ENCODE measurements at places on chromosomes 7 and 10. TPM values are rescaled to one million over a fixed set of nuclear protein-coding genes. Genes with fewer than 3 reads are reported as not detected.
A peak's percentile ranks its signal among the peaks of the same experiment; 100 is the strongest.

GRCh38 chr7:17015598-17016031, 133.8 kb upstream of the AGR3 start:
- H3K27ac ChIP-seq: peak overlapping the region; percentile 20
- no peaks in the 10 kb centered on the region for H3K4me1 ChIP-seq
- DNase-seq: no peak
- no peaks in the 10 kb centered on the region for H3K27me3 ChIP-seq

DNA sequence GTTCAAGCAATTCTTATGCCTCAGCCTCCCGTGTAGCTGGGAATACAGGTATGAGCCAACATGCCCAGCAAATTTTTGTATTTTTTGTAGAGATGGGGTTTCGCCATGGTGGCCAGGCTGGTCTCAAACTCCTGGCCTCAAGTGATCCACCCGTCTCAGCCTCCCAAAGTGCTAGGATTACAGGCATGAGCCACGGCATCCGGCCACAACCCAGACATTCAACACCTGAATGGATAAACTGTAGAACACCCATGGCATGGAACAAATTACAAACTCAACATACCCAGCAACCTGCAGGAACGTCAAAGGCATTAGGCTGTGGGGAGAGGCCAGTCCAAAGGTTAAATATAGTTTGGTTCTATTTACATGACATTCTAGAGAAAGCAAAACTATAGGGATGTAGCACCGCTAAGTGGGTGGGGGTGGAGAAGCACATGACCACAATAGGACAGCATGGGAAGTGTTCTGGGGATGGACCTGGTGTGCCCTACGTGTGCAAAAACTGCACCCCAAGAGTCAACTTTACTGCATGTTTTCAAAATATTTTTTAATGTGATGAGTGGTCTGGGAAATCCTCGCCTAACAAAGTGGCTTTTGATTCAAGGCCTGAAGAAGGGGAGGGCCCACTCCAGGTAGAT, 6.5 kb upstream of the PGAM2 start:
- no peak overlapping the region for H3K4me3 ChIP-seq
- H3K4me1 ChIP-seq: peaks cover 51% of the 10 kb centered on the region
- peaks cover 11% of the 10 kb centered on the region for H3K36me3 ChIP-seq
- no peak for DNase-seq

- peak within 1 kb of the TSS; percentile 56 for H3K27ac ChIP-seq
- H3K4me3 ChIP-seq: no peak within 1 kb of the TSS
- H3K36me3 ChIP-seq: no peaks in the 10 kb centered on the region
- H3K27me3 ChIP-seq: no peaks in the 10 kb centered on the region
Measured at GRCh38 chr10:29634764-29635625, at the start of gene SVIL. Gene SVIL (minus strand): TSS chr10:29634971. CDS start chr10:29555058, 79,913 bp downstream.

DNA sequence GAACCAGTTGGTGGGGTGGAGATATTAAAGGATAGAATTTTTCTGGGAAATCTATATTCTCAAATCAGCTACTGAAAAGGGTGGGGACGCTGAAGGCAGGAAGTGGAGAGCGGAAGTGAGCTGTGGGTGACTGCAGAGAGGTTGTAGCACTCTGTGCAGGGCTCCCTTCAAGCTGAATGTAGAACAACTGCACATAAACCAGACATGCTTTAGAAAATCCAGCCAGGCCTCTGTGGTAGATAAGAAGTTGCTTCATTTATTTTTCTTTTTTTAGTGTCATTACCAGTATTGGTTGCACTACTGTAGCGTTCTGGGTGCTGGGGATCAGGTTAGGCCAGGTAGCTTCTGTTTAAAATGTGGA, 127.8 kb downstream of the CELF2 start:
- H3K27me3 ChIP-seq: no peaks in the 10 kb centered on the region
- H3K4me3 ChIP-seq: no peak overlapping the region
- H3K36me3 ChIP-seq: no peaks in the 10 kb centered on the region
- peaks cover 30% of the 10 kb centered on the region for H3K4me1 ChIP-seq

GRCh38 chr7:152081088-152081487, 55.6 kb downstream of the GALNT11 start:
- H3K36me3 ChIP-seq: no peaks in the 10 kb centered on the region
- DNase-seq: no peak
- H3K27me3 ChIP-seq: no peaks in the 10 kb centered on the region
- H3K4me1 ChIP-seq: no peaks in the 10 kb centered on the region
- no peak overlapping the region for H3K27ac ChIP-seq

DNA sequence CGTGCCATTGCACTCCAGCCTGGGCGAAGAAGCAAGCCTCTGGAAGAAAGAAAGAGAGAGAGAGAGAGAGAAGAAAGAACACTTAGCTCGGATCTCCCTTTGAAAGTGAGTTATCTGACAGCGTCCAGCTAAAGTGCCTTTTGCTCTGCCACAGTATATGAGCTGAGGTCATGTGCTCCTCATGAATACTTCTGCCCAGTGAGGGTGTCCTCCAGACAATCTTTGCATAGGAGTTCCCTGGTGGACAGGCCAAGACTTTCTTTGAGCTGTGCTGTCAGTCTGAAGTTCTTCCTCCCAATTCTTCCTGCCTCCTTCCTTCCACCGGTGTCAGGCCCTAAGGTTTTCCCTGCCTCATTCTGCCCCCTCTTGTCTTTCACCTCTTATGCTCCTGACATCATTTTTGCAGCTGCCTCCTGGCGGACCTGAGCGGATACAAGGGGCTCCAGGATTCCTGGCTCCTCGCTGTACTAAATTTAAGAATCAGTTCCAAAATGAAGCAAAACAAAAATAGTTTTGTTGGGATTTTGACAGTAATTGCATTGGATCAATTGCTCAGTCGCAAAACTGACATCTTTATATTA, 31.9 kb downstream of the XRCC2 start:
- H3K4me3 ChIP-seq: no peak overlapping the region
- no peak overlapping the region for H3K27ac ChIP-seq
- no peaks in the 10 kb centered on the region for H3K36me3 ChIP-seq
- no peaks in the 10 kb centered on the region for H3K4me1 ChIP-seq
- DNase-seq: no peak

- no peak for DNase-seq
- H3K27ac ChIP-seq: no peak overlapping the region
- no peaks in the 10 kb centered on the region for H3K36me3 ChIP-seq
- H3K4me3 ChIP-seq: no peak overlapping the region
- H3K27me3 ChIP-seq: no peaks in the 10 kb centered on the region
- no peaks in the 10 kb centered on the region for H3K4me1 ChIP-seq
Measured at GRCh38 chr10:122531939-122532338, 28.6 kb upstream of the DMBT1 start.

GRCh38 chr7:116546054-116546453, 21.2 kb downstream of the CAV1 start:
- H3K4me3 ChIP-seq: no peak overlapping the region
- no peak overlapping the region for H3K27ac ChIP-seq
- no peaks in the 10 kb centered on the region for H3K27me3 ChIP-seq

- H3K27me3 ChIP-seq: no peaks in the 10 kb centered on the region
- H3K4me3 ChIP-seq: no peak overlapping the region
- no peaks in the 10 kb centered on the region for H3K36me3 ChIP-seq
- peaks cover 55% of the 10 kb centered on the region for H3K4me1 ChIP-seq
Measured at GRCh38 chr7:1062296-1063294, 18.2 kb downstream of the GPR146 start.

DNA sequence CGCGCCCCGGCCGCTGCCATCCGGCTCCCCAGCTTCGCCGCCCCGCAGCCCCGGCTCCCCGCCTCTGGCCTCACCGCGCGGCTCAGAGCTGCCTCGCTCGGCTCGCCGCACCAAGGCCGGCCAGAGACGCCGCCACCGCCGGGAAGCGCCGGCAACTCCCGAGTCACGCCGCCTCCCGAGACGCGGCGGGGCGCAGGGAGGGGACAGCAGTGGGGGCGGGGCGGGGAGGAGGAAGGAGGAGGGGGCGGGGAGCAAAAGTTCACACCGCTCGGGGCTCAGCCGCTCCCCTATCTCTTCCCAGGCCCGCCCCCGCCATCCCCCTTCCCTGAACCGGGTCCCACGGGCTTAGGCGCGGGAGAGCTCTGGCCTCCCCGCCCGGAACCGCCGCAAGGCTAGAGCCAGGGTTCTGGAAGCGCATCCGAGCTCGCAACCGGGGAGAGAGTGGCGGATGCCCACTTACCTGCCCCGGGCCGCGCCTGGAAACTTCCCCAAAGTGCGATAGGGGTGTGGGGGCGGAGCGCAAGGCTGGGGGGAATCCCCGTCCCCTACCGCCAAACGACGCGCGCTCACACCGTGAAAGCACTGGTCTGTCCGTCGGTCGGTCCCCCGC, 1.0 kb downstream of the CHST15 start:
- peak overlapping the region; percentile 82 for H3K4me3 ChIP-seq
- H3K27me3 ChIP-seq: peaks cover 43% of the 10 kb centered on the region
- DNase-seq: peak; percentile 96
- H3K27ac ChIP-seq: peak overlapping the region; percentile 82
- H3K36me3 ChIP-seq: peaks cover 8% of the 10 kb centered on the region

GRCh38 chr7:11175887-11176286, 202.2 kb downstream of the PHF14 start:
- H3K4me1 ChIP-seq: no peaks in the 10 kb centered on the region
- no peak overlapping the region for H3K27ac ChIP-seq
- H3K4me3 ChIP-seq: no peak overlapping the region
- H3K36me3 ChIP-seq: no peaks in the 10 kb centered on the region
- DNase-seq: no peak
- no peaks in the 10 kb centered on the region for H3K27me3 ChIP-seq

DNA sequence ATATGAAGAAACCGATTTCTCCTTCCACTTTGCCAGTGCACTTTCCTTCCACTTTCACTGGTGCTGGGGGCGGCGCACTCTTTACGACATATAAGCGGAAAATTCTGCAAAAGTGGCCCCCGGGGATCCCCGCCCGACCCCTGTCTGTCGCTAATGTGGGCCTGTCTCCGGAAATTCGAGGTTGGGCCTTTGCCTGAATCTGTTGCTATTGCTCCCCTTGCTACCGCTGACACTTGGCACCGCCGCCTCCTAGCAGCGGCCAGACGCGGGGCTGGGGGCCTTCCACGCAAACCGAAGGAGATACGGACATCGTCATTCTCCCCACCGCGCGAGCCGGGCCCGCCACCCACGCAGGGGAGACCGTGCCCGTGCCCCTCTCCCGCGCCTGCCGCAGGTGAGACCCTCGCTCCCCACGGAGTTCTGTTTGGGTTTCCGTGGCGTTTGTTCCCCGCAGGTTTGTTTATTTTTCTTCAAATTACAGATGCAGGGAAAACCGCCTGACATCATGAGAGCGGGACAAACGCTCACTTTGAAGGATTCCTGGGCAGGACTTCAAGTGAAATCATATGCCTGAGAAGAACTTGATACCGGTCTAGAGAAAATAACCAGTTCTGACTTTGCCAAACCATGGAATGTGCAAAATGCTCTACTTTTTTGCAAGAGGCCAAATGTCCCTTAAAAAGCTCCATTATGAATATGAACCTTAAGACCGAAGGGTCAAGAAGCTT, 5.0 kb downstream of the TWIST1 start:
- no peaks in the 10 kb centered on the region for H3K36me3 ChIP-seq
- no peak overlapping the region for H3K4me3 ChIP-seq
- H3K27me3 ChIP-seq: peaks cover 46% of the 10 kb centered on the region
- peaks cover 13% of the 10 kb centered on the region for H3K4me1 ChIP-seq
- H3K27ac ChIP-seq: no peak overlapping the region

- H3K36me3 ChIP-seq: no peaks in the 10 kb centered on the region
- no peak for DNase-seq
- peaks cover 6% of the 10 kb centered on the region for H3K27me3 ChIP-seq
- H3K27ac ChIP-seq: no peak overlapping the region
- no peak overlapping the region for H3K4me3 ChIP-seq
Measured at GRCh38 chr10:2681891-2682290, 385.5 kb upstream of the PFKP start.

GRCh38 chr10:30070001-30070685, 10.8 kb upstream of the JCAD start:
- H3K4me1 ChIP-seq: no peaks in the 10 kb centered on the region
- no peaks in the 10 kb centered on the region for H3K27me3 ChIP-seq
- H3K36me3 ChIP-seq: no peaks in the 10 kb centered on the region
- H3K4me3 ChIP-seq: no peak overlapping the region
- no peak overlapping the region for H3K27ac ChIP-seq
- DNase-seq: no peak

DNA sequence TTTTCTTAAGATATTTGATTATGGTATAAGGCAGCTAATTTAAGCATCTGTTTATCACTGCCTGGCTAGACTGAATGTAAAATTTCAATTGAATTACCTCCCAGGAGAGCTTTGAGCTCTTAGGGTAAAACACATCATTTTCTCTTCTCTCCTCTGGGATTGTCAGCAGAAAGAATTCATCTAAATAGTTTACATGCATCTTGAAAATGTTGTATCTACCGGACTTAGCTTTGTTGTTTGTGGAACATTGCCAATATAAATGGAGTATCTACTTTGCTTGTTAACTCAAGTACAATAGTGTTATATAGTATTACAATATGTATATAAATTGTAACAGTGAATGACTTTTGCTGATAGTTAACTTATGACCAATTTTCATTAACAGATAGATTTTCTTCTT, 73.3 kb downstream of the TAF3 start:
- H3K4me3 ChIP-seq: no peak overlapping the region
- H3K27me3 ChIP-seq: no peaks in the 10 kb centered on the region
- H3K36me3 ChIP-seq: no peaks in the 10 kb centered on the region
- no peak overlapping the region for H3K27ac ChIP-seq
- no peaks in the 10 kb centered on the region for H3K4me1 ChIP-seq

- no peak overlapping the region for H3K27ac ChIP-seq
- H3K4me3 ChIP-seq: no peak overlapping the region
- no peak for DNase-seq
- no peaks in the 10 kb centered on the region for H3K4me1 ChIP-seq
Measured at GRCh38 chr7:64528770-64529169, 34.1 kb downstream of the ZNF680 start.

DNA sequence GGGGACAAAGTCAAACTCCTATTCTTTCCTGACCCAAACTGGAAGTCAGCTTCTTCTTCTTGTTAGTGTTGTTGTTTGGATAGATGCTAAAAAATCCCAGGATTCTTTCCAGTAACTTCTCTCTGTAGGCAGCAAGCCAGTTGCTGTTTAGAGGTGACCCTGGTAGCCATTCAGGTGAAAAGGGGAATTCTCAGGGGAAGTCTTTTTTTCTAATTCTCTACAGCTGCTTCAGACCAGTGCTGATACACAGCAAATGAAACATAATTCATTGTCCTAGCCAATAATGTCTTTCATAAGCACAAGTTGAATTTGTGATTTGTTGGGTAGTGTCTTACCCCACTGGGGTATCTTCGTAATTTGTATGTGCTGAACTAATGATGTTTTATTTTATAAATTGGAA, 357.3 kb downstream of the BBS9 start:
- no peaks in the 10 kb centered on the region for H3K27me3 ChIP-seq
- no peaks in the 10 kb centered on the region for H3K36me3 ChIP-seq
- DNase-seq: no peak
- no peak overlapping the region for H3K4me3 ChIP-seq
- no peak overlapping the region for H3K27ac ChIP-seq

- no peak for DNase-seq
- H3K36me3 ChIP-seq: no peaks in the 10 kb centered on the region
- H3K4me3 ChIP-seq: no peak overlapping the region
- no peak overlapping the region for H3K27ac ChIP-seq
Measured at GRCh38 chr7:41470081-41470480, 232.8 kb downstream of the INHBA start.

GRCh38 chr7:35446091-35446490, 192.2 kb upstream of the TBX20 start:
- no peak overlapping the region for H3K27ac ChIP-seq
- no peaks in the 10 kb centered on the region for H3K4me1 ChIP-seq
- no peaks in the 10 kb centered on the region for H3K36me3 ChIP-seq
- no peak overlapping the region for H3K4me3 ChIP-seq
- no peak for DNase-seq

Gene CHRM2
- total RNA-seq: not detected

Gene SUV39H2
- total RNA-seq: 4.1 TPM

Gene DNAJB12
- total RNA-seq: 41.6 TPM
